ENCODE measurements at places on chromosomes 6 and 20.

- DNase-seq, result no peak
Measured at GRCh38 chr6:3210024-3210610, 17.3 kb downstream of the TUBB2B start.

GRCh38 chr6:95274686-95275235, 302.6 kb upstream of the MANEA start:
- no peak for DNase-seq

DNA sequence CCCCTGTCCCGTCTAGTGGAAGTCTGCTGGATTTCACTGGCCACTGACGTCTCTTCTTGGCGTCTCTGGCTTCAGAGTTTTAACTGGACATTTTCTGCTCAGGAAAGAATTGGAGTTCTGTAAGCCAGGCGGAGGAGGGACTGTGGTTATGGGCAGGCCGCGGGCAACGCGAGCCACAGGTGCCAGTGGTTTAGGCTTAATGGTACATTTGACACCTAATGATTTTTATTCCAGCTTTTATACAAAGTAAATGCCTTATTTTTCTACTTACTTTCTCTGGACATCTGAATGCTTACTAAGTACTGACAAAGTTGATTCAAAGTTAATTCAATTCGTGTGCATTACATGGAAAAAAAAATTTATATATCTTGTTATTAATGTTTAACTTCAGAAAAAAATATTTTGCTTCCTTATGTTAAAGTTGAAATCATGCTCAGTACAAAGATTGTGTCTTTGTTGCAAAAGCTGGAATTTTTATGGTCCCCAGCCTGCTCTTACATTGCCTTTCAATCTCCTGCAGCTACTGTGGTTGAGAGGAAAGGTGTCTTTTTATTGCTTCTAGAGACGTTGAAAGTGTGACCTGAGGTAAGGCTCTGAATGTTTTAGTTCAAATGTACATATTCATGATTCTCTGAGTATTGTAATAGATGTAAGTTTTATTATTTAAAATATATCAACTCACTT, 231.0 kb downstream of the SMOC2 start:
- no peak for DNase-seq

GRCh38 chr20:47960769-47961541, 175.7 kb upstream of the SULF2 start:
- DNase-seq, result no peak

DNA sequence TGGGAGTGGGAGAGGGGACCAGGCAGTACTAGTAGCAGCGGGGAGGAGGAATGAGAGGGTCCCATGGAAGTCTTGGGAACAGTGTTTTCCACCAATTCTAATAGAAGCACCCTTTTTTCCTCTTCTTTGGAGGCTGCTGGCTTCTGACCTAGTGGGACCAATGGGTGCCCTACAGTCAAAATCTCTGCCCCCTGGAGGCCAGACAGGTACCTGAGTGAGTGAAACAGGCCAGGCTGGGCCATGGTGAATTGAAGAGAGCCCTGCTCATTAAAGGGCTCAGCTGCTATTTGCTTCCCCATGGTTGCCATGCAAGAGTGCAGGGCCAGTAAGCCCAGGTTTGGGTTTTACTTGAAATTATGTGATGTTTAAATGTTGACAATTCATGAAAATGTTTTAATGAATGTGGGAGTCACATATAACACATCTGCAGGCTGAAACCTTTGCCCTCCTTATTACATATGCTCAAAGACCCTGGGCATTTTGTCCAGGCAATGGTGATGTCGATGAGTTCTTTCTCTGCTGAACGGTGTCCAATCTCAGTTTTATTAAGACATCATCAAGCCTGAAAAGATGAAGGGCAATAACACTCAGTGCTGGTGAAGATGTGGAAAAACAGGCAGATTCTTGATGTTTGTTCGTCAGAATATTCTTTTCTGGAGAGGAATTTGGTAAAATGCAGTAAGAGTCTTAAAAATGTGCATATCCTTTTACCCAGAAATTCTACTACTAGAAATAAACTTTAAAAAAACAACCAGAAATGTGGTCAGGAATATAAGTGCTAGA, 42.3 kb upstream of the OCSTAMP start:
- DNase-seq, result no peak

DNA sequence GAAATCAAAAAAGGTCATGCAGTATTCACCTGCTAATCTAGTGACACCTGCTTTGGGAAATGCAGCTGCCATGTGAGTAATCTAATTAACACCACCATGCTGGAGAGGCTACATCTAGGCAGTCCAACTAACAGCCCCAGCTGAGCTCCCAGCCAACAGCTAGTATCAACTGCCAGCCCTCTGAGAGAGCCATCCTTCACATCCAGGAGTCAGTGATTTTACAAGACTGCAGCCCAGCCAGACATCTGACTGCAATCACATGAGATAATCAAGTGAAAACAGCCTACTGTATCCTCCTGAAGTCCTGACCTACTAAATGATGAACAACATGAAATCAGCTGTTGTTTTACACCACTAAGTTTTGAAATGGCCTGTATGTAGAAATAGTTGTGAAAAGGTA, 298.4 kb downstream of the TRDN start:
- no peak for DNase-seq

DNA sequence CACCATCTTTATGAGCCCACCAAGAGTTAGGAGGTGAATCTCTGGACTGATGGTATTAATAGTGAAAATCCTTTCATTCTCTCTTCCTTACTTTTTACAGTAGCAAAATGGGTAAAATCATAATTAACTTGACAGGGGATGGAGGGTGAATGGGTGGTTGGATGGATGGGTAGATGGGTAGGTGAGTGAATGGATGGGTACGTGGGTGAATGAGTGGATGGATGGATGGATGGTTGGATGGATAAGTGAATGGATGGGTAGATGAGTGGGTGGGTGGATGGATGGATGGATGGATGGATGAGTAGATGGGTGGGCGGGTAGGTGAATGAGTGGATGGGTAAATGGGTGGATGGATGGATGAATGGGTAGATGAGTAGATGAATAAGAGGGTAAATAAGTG, 63.2 kb downstream of the BMP7 start:
- no peak for DNase-seq

DNA sequence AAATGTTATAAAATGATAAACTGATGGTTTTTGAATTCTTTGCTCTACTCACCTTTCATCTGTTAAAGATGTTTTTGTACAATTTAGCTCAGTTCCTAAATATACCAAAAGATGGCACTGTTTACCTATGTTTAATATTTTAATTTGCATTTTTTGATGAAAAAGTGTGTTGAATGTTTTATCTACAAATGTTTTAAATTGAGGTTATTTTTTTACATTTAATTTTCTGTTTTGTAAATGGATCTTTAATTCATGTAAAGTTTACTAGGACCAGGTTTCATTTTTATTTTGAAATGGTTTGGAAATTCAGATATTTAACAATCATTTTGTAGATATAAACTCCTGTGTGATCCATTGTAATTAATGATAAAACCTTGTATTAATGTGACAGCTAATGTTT, 30.0 kb downstream of the CDKAL1 start:
- no peak for DNase-seq

GRCh38 chr6:148239215-148239614, 103.4 kb upstream of the SASH1 start:
- no peak for DNase-seq

DNA sequence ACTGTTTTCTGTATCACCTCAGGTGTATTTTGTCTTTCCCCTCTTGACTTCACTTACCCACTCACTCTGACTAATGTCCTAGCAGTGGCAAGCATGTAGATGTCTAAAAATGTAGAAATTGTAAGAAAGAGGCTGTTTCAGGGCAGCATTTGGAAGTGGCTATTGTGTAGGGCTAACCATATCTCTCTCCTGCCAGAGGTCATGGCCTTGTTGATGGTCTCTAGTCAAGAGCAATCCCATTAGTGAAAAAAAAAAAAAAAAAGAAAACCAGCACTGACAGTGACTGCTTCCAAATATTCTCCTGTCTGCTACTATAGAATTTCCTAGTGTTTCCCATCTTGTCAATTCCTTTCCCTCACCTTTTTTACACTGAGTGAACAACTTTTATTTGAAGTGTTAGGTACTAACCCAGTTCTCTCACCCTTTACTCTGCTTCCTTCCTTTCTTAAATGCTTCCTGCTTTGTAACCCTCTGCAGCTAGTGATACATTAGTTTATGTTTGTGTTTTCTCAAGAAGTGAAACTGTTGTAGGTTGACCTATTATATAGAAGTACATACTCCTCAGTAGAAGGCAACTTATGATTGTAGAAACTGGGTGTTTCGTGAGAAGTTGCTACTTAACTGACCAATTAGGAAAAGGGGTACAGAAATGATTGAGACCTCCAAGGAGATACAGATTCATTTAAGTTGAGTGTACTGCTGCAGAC, 174.1 kb upstream of the PTPRK start:
- DNase-seq, result no peak

DNA sequence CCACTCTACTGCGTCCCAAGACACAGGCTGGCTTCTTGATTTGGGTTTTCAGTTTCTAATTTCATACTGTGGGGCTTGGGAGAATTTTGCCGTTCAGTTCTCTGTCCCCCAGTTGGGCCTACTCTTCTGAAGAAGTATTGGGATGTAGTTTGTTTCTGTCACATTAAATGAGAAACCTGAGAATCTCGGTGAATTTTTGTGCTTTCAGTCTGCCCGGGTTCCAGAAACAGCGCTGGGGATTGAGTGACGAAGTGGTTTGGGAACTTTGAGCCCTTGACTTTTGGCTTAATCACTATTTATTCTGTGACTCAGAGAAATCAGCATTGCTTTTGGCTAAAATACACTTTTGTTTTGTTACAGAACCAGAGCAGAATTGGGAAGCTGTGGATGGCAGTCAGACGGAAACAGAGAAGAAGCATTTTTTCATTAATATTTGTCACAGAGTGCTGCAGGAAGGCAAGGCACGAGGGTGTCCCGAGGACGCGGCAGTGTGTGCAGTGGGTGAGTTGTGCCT, 74.0 kb downstream of the IGF2R start:
- no peak for DNase-seq

GRCh38 chr6:108395297-108395696, 100.4 kb downstream of the AFG1L start:
- no peak for DNase-seq

- DNase-seq, result no peak
Measured at GRCh38 chr6:167407239-167408064, 82.6 kb downstream of the TTLL2 start.

GRCh38 chr6:29589423-29590048, 4.6 kb downstream of the OR2H2 start:
- DNase-seq, result peak; percentile 26

DNA sequence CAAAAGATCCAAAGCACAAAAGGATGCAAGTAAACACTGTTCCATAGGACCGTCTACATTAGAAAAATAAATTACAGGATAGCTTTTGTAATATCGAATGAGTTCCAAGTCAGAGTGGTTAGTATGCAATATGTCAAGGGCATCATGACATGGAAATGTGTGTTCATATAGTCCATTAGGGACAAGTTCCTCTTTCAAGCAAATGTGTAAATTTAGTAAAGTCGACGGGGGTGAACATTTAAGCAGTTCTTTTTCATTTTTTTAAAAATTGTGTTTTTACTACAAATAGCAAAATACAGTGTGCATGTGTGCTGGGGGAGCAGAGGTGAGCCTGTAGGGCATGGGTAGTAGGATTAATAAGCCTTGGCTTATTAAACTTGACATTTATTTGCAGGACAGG, 359.0 kb downstream of the ESR1 start:
- DNase-seq, result no peak

DNA sequence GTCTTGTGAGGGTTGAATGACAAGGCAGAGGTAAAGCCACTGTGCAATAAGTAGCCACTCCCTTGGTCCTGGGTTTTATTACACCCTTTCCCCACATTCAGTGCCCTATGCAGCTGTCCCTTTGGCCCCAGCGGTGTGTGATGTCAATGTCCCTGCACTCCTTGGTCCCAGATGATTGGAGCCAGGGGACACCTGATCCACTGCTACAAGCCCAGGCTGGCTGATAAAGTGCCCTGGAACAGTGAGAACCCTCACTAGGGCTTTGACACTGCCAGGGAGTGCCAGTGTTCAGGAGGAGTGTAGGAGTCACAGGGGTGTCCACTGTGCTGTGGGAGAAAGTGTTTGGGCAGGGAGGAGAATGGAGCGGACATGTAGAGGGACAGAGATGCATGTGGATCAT, 30.4 kb downstream of the GABRR1 start:
- DNase-seq, result no peak

GRCh38 chr20:57482148-57482547, 42.8 kb downstream of the CTCFL start:
- no peak for DNase-seq

DNA sequence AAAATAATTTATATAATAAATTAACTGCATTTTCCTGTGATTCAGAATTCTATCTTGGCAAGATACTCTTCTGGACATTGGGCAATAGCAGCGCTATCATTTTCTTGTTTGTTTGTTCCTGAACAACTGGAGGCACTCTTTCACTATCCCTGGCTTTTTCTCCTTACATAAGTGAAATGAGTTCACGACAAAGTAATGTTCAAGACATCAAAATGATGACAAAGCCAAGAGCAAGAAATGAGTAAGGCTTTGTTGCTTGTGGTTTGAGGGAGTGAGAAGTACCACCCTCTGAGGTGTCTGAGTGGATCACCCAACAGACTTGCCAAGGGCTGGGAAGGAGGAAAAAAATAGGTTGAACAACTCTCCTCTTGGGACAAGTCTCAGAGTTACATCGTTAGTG, 466.6 kb upstream of the JAG1 start:
- DNase-seq, result no peak

DNA sequence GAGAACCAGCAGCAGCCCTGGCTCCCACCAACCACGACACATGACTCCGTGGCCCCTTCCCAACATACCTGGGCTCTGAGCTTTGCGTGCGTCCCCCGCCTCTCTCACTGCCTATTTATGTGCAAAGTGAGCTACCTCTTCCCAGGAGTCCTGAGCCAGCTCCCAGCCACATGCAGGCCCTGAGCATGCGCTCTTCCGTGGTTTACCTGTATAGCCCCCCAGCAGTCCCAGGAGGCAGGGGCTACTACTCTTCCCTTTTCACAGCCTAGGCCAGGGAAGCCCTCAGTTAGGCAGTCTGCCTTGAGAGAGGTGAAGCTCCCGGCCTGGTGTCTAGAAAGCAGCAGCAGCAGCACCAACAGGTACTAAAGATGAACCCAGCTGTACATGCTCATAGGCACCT, 114.8 kb upstream of the CDYL start:
- DNase-seq, result no peak

- no peak for DNase-seq
Measured at GRCh38 chr6:36247693-36248092, 22.2 kb upstream of the PNPLA1 start.

GRCh38 chr6:121881974-121882667, 446.7 kb downstream of the GJA1 start:
- DNase-seq, result no peak

- DNase-seq, result no peak
Measured at GRCh38 chr20:59020938-59021551, 1.8 kb downstream of the TUBB1 start.

All from T-helper 1 cell (primary cell).